Progenitor cell of endocrine pancreas (in vitro differentiated cells): ENCODE measurements at places on chromosomes 7 and 10. TPM values are rescaled to one million over a fixed set of nuclear protein-coding genes. Genes with fewer than 3 reads are reported as not detected.

The CYP2E1 gene
- total RNA-seq, result 0.91 and 1.4 TPM in 2 replicates

DNA sequence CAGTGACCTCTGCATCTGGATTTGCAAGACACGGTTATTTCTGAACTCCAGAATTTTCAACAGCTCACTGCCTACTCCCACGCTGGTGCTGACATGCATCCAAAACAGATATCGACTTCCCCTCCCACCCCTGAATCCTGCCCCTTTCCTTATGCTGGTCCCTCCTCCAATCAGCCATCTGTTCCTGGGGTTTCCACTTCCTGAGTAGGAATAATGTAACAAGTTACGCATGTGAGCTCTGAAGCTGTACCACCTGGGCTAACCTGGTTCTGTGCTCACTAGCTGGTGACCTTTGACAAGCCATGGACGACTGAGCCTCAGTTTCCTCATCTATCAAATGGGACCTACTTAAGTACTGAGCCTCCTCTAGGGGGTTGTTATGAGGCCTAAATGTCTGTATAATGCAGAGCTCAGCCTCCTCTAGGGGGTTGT lies 1.7 kb upstream of the NCAPG2 start:
- DNase-seq, result no peak

DNA sequence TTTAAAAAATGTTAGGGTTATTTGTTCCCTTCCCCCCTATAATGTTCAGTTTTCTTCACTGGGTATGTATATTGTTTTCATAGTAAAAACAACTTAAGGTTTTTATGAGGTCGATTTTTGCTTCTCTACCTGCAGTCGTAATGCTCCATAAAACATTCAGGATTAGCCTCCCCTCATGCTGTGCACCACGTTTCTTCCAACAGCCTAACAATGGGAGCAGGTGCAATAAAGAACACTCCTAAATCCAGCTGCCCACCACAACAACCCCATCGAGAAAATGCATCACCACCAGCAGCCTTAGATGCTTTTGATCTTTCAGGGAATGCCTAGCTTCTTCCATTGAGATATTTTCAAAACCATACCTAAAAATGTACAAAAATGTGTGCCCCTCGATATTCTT lies 111.1 kb downstream of the ADAM12 start:
- no peak for DNase-seq

GRCh38 chr10:72800000-72800740 lies 93.4 kb upstream of the OIT3 start:
- no peak for DNase-seq

- DNase-seq, result no peak
These were observed 121.2 kb upstream of the NPVF start for GRCh38 chr7:25349283-25350017.

GRCh38 chr7:76086070-76086469 lies 38.2 kb downstream of the MDH2 start:
- DNase-seq, result no peak
